ENCODE measurements at places on chromosomes 6 and 20.

- no peak for DNase-seq
Observed at GRCh38 chr6:164315376-164315775, 900.9 kb downstream of the QKI start.

DNA sequence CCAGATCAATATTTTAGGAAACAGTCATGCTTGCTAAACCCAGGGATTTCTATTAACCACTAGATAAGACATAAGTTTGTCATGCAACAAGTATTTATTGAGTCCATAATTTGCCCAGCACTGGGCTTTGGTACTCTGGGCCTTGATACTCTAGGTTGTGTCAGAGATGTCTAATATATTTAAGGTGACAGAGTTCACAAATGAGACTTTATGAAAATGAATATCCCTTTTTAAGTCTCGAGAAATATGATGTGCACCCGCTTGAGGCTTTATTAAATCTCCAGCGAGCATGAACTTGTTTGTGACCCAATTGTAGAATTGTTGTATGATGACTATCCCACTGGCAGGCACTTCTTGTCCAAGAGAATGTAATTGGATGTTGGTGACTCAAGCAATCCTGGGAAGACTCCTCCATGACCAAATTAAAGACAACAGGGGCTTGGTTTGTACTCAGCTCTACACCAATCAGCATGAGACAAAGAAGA, 109.2 kb downstream of the ESR1 start:
- DNase-seq = no peak

- DNase-seq = no peak
Observed at GRCh38 chr6:153563001-153563400, 431.9 kb upstream of the RGS17 start.

- DNase-seq = no peak
Observed at GRCh38 chr20:63599396-63600050, 25.5 kb upstream of the HELZ2 start.

DNA sequence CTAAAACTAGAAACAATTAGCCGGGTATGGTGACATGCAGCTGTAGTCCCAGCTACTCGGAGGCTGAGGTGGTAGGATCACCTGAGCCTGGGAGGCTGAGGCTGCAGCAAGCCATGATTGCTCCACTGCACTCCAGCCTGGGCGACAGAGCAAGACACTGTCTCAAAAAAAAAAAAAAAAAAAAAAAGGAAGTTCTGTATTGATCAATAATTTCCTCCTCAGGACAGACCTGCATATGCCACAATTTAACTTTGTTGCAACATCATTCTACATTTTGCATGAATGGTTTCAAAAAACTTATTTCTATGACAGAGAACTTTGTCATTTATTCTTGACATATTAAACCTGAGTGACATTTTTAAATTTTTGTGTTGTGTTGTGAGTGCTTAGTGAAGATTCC, 5.5 kb downstream of the DNAJC5 start:
- DNase-seq = no peak

DNA sequence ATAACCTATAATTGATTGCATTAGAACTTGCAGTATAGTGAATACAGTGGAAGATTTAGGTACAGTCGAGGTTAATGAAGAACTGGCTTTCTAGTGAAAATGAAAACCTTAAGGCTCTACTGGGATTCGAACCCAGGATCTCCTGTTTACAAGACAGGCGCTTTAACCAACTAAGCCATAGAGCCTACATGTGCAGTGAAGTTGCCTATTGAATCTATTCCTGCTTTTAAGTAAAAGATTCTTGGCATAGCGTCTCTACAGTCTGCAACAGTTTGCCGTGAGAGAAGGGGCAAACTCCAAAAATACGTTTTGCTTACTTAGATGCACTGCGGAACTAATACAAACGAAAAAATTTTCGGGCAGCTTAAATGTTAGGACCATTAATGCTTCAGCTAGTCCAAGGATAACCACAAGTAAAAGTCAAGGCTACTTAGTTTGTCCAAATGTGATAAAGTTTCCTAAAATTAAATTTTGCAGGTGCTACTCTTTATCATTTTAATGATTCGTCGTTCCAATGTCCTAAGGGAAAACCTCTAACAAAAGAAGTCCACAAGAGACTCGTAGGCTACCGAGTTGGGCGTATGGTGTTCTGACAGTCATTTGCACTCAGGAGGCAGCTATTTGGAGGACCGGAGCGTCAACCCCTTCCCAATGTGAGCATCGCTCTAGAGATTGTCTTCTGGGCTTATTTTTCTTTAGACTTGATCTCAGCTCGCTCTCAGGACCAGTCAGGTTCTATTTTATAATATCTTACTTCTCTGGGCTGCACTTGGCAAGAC, 31.3 kb upstream of the ZSCAN23 start:
- DNase-seq = peak; percentile 46

- no peak for DNase-seq
Observed at GRCh38 chr6:46746696-46747095, at the start of gene ANKRD66. Gene ANKRD66 (plus strand): TSS chr6:46746933. CDS start chr6:46751949, 5,016 bp downstream.

- no peak for DNase-seq
Observed at GRCh38 chr6:166277018-166277417, 31.2 kb downstream of the PRR18 start.

GRCh38 chr6:155228546-155229166, 35.2 kb upstream of the CLDN20 start:
- peak; percentile 6 for DNase-seq

DNA sequence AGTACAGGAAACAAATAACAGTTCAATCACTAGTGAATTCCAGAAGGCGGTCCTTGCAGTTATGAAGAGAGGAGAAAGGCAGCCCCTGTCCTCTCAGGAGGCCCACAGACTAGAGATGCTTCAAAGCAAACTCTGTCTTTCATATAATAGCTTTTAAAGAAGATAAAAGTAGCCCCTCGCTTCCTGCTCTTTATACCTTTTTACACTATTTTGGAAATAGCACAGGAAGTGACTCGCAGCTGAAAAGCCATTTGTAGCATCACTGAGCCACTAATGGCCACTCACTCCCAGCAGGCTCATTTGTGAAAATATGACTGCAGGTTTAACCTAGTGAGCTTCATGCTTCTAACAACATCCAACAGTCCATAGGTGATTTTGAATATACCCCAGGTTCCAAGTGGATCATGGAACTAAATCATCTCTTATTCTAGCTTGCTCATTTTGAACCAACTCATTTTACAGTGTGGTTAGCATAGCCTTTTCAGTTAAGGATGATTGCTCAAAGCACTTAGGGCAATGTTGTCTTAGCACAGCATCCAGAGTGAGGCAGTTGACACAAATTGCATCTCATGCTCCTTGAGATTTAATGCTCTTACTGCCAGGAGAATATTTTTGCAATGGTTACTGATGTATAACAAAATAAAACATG, 136.0 kb upstream of the NRSN1 start:
- no peak for DNase-seq

GRCh38 chr6:119090256-119090655, 11.8 kb upstream of the FAM184A start:
- no peak for DNase-seq

DNA sequence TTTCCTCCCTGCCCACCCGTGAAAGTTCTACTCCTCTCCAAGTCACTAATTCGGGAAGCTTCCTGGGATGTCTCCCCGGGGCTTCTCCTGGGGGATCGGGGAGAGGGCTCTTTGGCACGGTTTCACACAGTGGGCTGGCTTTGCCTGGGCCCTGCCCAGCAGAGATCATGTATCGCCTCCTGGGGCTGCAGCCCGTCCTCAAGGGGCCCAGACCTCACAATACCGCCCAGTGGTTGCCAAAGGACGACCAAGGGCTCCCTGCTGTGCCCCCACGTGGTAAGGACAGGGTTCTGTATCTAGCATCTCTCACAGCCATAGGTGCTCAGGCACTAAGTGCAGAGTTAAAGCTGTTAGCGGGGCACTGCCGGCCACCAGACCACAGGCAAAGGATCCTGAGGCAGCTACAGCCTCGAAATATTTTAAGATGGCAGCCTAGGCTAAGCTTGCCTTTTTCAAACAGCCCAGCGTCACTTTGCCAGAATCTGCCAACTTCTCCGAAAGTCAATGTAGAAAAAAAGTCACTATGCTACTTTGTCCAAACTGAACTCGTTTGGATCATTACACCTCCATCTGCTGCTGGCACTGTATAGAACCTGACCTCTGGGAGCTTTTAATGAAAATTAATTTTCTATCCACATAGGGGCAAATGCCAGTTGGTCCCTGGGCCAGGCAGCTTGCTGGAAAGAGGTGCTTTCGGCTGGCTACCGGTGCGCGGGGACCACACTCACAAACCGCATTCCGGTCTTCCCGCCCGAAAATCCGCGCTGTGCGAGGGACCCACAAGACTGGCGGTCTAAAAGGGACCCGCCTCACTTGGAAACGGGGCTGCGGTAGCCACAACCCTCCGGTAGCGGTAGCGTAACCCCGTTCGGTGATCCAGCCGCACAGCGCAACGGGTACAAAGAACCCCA, 1.3 kb upstream of the NNAT start:
- DNase-seq = peak; percentile 86

DNA sequence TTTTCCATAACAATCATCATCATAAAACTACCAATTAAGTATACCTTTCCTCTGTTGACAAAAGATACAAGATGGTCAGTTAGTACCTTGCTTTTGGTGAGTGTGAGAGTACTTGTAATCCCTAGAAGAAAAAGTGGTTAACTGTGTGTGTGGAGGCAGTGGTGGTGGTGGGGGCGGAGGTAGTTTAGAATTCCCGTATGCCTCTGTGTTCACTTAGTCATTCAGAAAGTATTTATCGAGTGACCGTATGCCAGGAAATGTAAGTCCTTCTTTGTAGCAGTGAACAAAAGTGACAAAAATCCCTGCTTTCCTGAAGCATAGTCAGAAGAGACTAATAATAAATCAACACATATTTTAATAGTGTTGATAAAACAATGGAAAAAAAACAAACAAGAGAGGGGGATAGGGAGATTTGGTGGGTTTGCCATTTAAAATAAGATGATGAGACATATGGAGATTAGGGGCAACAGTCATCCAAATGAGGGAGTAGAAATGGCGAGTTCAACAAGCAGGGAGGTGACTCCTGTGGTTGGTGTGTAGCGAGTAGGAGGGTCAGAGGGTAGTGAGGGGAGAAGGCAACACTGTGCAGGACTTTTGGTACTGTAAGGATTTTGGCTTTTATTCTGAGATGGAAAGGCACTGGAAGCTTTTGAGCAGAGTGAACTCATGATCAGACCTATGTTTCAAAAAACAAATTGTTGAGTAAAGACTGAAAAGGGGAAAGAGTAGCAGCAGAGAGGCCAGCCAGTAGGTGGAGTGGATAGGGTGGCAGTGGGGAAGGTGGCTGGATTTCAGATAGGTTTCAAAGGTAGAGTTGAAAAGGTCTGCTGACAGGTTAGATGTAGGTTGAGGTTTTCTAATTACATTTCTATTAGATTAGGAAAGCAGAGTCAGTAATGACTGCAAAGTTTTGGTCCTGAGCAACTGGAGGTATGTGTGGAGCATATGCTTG, 40.3 kb upstream of the SIM1 start:
- no peak for DNase-seq

- DNase-seq = no peak
Observed at GRCh38 chr6:39079197-39080125, 30.9 kb downstream of the GLP1R start.

GRCh38 chr6:41451515-41452163, 94.5 kb upstream of the FOXP4 start:
- DNase-seq = no peak

GRCh38 chr6:99151634-99152346, 197.7 kb downstream of the FAXC start:
- DNase-seq = no peak

- no peak for DNase-seq
Observed at GRCh38 chr6:130870179-130870880, 43.1 kb downstream of the SMLR1 start.

- DNase-seq = no peak
Observed at GRCh38 chr6:130968476-130968875, 94.6 kb downstream of the EPB41L2 start.

- DNase-seq = no peak
Observed at GRCh38 chr6:132797951-132798868, at the start of gene SLC18B1. Gene SLC18B1 (minus strand): TSS chr6:132798637. CDS start chr6:132798456, 181 bp downstream.

DNA sequence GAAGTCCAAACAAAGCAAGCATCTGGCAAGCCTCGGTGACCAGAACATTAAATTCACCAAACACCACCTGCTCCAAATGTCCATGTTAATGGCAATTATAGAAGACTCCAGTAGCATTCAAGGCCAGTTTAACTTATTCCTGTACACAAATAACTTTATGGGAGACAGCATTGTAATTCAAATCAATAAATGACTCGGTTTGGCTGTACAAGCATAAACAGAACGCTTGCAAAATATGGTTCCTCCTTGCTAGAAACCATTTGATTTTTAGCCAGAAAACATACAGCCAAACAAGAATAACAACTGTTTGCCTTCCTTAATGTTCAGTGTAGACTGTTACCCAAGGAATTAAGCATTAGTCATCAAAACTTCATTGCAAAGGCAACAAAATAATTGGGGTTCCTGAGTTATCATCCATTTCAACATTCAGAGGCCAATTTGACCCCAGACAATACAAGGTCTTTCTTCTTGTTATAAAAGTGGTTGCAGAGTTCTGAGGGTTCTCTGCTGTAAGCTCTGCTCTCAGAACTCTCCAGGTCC, 125.1 kb downstream of the BFSP1 start:
- DNase-seq = peak; percentile 88

DNA sequence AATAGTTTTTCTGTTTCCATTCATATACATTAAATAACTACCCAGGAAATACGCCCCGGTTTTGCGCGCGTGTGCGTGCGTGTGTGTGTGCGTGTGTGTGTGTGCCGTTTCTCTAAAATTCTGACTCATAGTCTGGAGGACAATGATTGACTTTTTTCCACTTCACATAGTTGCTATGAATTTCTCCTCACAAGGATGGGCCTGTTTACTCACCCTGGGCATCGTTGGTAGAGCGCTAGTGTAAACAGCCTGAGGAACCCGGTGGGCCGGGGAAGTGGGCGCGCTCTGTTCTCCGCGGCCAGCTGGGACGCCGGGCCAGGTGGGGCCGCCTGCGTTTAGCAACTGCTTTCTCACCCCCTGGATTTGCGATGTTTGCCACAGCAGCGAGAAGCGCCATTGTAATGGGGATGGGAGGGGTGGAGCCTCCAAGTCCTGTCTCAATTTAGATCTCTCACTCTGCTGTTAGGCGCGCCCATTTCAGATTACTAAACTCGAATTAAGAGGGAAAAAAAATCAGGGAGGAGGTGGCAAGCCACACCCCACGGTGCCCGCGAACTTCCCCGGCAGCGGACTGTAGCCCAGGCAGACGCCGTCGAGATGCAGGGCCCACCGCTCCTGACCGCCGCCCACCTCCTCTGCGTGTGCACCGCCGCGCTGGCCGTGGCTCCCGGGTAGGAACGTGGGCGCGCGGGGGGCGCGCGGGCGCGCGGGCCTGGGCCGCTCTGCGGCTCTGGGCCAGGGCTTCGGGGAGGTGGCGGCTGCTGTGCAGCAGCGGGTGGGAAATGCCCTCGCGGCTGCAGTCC, at the start of gene CD109:
TSS of gene CD109 (plus strand) at position 585 of the 803 bp plus-strand sequence. CDS start at position 598, 13 bp downstream.
- no peak for DNase-seq

- DNase-seq = no peak
Observed at GRCh38 chr20:53127027-53127426, 154.9 kb downstream of the TSHZ2 start.

GRCh38 chr6:140976806-140977205, 1155.9 kb upstream of the GJE1 start:
- DNase-seq = no peak

- DNase-seq = no peak
Observed at GRCh38 chr20:13447385-13448180, 191.1 kb downstream of the TASP1 start.
